CD4-positive, CD25-positive, alpha-beta regulatory T cell (primary cell): ENCODE measurements at places on chromosomes 12 and 14. TPM values are rescaled to one million over a fixed set of nuclear protein-coding genes. Genes with fewer than 3 reads are reported as not detected.

RNASE4 gene
- 0.17 TPM for total RNA-seq

TSPAN8 gene
- not detected for total RNA-seq

CFAP54 gene
- total RNA-seq: 0.27 TPM

RNU4-1 gene
- 1,793 TPM for total RNA-seq

LUM gene
- not detected for total RNA-seq

C12orf56 gene
- total RNA-seq: 0.15 TPM

DNA sequence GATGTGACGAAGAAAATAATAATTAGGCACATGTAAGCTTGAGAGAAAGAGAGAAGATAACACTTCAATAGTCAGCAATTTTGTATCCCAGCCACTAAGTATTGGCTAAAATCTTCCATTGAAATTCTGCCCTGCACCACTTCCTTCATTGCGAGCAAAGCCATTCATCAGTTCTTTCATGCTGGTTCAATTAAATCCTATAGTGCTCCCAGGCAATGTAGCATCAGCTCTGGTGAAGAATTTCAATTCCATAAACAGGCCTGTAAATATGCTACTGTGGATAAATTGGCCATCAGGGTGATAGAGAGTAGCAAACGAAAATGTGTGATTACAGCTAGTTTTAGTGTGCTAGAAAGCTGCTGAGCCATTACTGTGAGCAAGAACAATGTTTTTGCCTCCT, 24.7 kb downstream of the RPL10L start:
- H3K4me3 ChIP-seq: no peak overlapping the region
- no peak for DNase-seq
- no peaks in the 10 kb centered on the region for H3K36me3 ChIP-seq
- H3K27ac ChIP-seq: no peak overlapping the region

DNA sequence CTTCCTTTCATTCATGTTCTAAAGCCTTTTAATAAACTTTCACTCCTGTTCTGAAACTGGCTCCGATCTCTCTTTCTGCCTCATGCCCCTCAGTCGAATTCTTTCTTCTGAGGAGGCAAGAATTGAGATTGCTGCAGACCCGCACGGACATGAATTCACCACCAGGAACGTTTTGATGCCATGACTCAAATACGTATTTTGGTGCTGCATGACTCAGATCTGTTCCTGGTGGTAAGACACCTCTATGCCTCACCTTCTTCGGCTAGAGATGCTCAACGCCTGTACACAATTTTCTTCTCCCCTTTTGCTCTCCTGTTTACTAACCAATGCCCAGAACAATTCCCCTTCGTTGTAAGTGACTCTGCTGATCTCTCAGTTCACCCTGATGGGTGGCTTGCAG, 52.0 kb upstream of the RIMBP2 start:
- no peaks in the 10 kb centered on the region for H3K27me3 ChIP-seq
- H3K27ac ChIP-seq: no peak overlapping the region
- no peaks in the 10 kb centered on the region for H3K36me3 ChIP-seq
- H3K4me1 ChIP-seq: no peaks in the 10 kb centered on the region
- no peak for DNase-seq

- no peak for DNase-seq
- H3K27ac ChIP-seq: no peak overlapping the region
- H3K4me1 ChIP-seq: no peaks in the 10 kb centered on the region
- H3K27me3 ChIP-seq: no peaks in the 10 kb centered on the region
Measured at GRCh38 chr12:101781834-101782233, 42.6 kb upstream of the SYCP3 start.

DNA sequence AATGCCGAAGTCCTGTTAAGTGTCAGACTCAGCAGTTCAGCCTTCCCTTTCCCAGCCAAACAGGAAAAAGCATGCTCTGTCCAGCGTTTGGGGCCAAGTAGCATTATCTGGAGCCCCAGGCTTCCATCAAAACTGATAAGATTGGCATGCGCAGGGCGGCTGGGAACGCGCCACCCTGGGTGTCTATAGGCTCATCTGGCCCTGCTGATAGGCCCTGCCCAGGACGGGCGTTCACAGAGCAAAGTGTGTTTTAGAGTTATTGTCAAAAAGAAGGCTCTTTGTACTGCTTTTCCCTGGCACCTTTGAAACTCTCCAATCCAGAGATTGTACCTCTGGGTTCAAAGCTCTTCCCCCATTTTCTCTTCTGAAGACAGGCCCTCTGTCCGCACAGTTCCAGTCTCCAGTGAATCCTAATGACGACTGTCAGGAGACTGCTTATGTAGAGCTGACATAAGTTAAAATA, at the start of gene ART4:
Gene ART4, minus strand, starts transcription at position 102 of the 463 bp plus-strand sequence. CDS start 413 bp downstream, outside the sequence.
- DNase-seq: no peak
- no peak within 1 kb of the TSS for H3K4me3 ChIP-seq
- H3K4me1 ChIP-seq: no peaks in the 10 kb centered on the region
- no peaks in the 10 kb centered on the region for H3K36me3 ChIP-seq
- peaks cover 2% of the 10 kb centered on the region for H3K27me3 ChIP-seq
- H3K27ac ChIP-seq: no peak within 1 kb of the TSS

GRCh38 chr12:64826234-64826633, 1.8 kb downstream of the TBC1D30 start:
- peaks cover 25% of the 10 kb centered on the region for H3K4me1 ChIP-seq
- H3K27ac ChIP-seq: no peak overlapping the region
- no peak for DNase-seq
- no peaks in the 10 kb centered on the region for H3K36me3 ChIP-seq

- H3K4me3 ChIP-seq: no peak overlapping the region
- no peaks in the 10 kb centered on the region for H3K4me1 ChIP-seq
- H3K27ac ChIP-seq: no peak overlapping the region
- H3K36me3 ChIP-seq: no peaks in the 10 kb centered on the region
- no peaks in the 10 kb centered on the region for H3K27me3 ChIP-seq
- DNase-seq: no peak
Measured at GRCh38 chr14:29584992-29585391, 342.7 kb downstream of the PRKD1 start.
